ENCODE measurements at places on chromosomes 2 and 18. TPM values are rescaled to one million over a fixed set of nuclear protein-coding genes. Genes with fewer than 3 reads are reported as not detected.

The MYO5B gene
- 53.4 TPM for total RNA-seq

The OTOS gene
- total RNA-seq: not detected

The GALR1 gene
- total RNA-seq: not detected

The NTSR2 gene
- total RNA-seq: not detected

The SLC8A1 gene
- total RNA-seq: 7.2 TPM

The TUBA4B gene
- not detected for total RNA-seq

The RSAD2 gene
- 1.1 TPM for total RNA-seq

The TMEM247 gene
- not detected for total RNA-seq

The BMP10 gene
- not detected for total RNA-seq

The COLEC11 gene
- total RNA-seq: not detected

The SERPINB4 gene
- 63.5 TPM for total RNA-seq

The G6PC2 gene
- not detected for total RNA-seq

The FSHR gene
- total RNA-seq: not detected

The GAD1 gene
- 0.34 TPM for total RNA-seq

The LDLRAD4 gene
- total RNA-seq: not detected

The LOXHD1 gene
- not detected for total RNA-seq

The CD8A gene
- not detected for total RNA-seq

The SULT1C2 gene
- 0.34 TPM for total RNA-seq

The RMDN2 gene
- 3.7 TPM for total RNA-seq
